Fibroblast of skin of back (primary cell): ENCODE measurements at places on chromosomes 7 and 10.
A peak's percentile ranks its signal among the peaks of the same experiment; 100 is the strongest.

GRCh38 chr10:2619472-2619871 lies 447.9 kb upstream of the PFKP start:
- peak; percentile 20 for DNase-seq

- DNase-seq = no peak
Measured at GRCh38 chr7:51128545-51129435, 187.8 kb downstream of the COBL start.

- no peak for DNase-seq
Measured at GRCh38 chr10:109343293-109343692, 580.0 kb downstream of the XPNPEP1 start.

- DNase-seq = no peak
Measured at GRCh38 chr7:132053871-132054270, 497.4 kb upstream of the PODXL start.

DNA sequence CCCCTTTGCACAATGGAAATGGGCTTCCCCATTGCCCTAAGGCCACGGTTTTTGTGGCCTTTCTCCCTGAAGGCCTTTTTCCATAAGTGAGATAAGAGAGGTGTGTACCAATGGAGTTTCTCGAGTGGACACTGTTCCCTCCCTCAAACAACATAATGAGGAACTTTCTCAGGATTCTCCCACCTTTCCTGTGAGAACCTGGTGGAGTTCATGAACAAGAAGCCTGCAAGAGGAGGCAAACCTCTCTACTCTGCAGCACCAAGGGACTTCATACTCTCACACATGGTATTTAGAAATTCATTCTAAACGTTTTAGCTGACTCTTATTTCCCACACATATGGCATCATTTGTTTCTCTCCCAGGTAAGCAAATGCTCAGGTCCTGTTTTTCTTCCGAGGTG lies 7.3 kb upstream of the RBM33 start:
- DNase-seq = no peak

DNA sequence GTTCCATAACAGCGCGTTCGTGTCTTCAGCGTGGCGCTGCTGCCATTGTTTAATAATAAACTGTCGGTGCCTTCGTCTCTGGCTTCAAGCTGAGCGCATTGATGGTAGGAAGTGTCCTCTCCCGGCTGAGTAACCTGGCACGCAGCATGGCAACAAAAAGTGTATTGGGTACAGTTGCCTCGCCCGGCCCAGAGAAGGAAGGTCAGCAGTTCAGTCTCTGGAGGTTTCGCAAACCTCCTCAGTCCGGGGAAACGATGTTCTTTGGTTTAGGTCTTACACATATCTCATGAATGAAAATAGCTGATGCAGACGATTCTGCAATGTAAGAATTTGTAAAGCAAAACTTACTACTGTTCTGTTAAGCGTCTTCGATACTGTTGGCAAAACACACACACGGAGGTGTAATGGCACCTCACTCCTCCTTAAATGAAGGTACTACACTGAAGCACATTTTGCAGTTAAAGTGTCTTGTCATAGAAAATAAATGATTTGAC lies 739 bp upstream of the CCDC186 start:
- DNase-seq = no peak

DNA sequence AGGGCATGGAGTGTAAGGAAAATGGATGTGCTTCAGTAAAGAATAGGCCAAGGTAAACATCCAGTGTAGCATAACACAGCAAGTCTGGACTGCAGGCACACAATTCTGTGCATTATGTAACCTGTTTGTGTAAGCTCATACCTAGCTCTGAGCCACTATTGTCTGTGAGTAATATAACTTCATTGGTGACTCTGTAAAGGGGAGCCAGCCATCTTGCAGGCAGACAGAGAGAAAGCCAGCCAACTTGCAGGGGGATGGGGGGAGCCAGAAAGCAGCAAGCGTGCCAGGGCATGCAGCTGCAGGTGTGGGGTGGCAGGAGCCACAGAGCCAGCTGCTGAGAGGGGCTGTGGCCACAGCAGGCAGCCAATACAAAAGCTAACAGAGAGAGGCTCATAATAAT lies 449.2 kb downstream of the IPMK start:
- DNase-seq = no peak

- DNase-seq = no peak
Measured at GRCh38 chr10:48504141-48504885, 100.6 kb downstream of the ARHGAP22 start.

DNA sequence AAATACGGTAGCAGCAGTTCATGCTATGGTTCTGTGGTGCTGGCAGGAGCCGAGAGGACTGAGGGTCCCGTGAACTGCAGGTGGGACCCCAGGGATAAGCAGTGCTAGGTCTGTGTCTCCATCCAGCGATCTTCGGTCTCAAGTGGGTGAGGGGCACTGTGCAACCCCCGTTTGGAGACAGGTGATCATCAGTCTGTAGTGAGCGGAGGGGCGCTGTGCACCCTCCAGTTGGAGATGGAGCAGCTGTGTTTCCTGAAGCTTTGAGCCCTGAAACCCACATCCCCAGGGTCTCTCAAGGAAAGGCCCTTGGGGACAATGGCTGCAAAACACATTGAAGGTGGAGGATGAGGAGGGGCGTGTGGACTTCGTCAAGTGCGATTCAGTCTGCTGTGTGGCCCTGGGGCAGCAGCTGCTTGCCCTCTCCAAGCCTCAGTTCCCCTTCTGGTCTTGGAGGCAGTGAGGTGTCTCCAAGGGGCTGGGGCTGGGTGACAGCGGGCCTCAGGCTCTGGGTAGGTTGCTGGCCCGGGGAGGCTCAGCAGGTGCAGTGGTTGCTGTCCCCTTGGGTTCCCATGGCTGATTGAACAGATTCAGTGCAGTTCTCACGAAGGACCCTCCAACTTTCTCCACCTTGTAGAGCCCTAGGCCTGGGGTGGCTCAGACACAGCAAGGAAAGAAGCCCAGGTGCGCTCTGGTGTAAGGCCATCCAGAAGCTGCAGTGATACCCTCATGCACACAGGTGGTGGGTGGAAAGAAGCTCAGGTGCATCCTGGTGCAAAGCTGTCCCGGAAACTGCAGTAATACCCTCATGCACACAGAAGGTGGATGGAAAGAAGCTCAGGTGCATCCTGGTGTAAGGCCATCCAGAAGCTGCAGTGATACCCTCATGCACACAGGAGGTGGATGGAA lies 160.6 kb downstream of the ADARB2 start:
- DNase-seq = no peak

GRCh38 chr10:42970451-42971250 lies 106.2 kb upstream of the RET start:
- DNase-seq = no peak

DNA sequence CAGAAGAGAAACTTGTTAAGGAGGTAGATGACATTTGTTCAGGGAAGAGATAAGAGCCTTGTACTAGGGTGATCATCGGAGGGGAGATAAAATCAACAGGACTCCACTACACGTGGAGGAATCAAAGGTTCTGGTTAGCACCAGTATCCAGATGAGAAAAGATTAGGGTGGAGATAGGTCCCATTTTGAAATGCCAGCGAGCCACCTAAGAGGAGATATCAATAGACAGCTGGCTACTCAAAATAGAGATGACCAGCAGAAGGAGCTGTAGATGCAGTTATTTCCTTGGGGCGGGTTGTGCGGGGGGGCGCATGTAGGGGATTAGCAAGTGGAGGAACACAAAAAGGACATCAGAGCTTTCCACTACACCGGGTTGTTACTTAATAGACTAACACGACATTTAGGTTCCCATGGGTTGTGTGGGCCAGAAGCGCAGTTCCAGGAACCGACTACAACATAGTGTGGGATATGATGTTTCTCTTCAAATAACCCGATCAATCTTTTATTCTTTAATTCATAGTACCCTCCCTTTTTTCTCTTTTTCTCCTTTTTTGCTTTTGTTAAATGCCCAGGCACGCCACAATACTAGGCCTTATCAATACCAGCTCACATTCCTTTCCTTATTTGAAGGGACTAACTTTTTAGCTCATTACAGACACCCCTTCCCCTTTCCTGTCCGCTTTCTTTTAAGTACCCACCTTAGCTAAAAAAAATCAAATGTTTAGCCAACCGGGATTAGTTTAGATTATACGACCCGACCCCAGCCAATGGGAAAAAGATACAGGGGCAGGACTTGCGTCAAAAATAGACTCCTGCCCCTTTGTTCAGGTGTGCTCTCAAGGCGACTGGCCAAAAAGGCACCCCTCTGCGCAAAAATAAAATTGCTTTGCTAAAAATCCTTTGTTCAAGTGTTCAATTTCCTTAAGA lies 2.0 kb upstream of the KIF11 start:
- DNase-seq = peak; percentile 40

GRCh38 chr10:28581916-28582315 lies 49.0 kb downstream of the WAC start:
- DNase-seq = no peak

DNA sequence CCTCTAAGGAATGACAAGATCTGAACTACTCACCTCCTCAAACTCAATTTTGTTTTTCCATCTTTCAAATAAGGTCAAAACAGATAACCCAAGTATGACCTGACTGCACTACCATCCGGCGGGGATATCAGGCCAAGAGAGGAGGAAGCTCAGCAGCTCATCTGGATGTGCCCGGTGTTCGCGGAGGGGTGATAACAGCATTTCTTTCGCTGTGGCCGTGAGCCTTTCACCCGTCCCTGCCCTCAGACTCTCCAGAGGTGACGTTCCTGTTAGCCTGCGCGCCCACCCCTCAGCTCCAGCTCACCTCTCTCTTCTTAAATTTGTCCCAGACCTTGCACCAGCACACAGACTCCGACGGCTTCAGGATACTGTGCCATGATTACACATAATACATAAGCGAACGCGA lies 526 bp downstream of the ZNF248 start:
- no peak for DNase-seq

- DNase-seq = peak; percentile 67
Measured at GRCh38 chr7:80611779-80612178, 26.7 kb upstream of the CD36 start.

- peak; percentile 67 for DNase-seq
Measured at GRCh38 chr7:69756235-69756634, 158.0 kb downstream of the AUTS2 start.

GRCh38 chr10:3754727-3755439 lies 30.1 kb downstream of the KLF6 start:
- peak; percentile 81 for DNase-seq

GRCh38 chr7:83446102-83446669 lies 202.8 kb downstream of the SEMA3E start:
- no peak for DNase-seq

GRCh38 chr10:46268076-46268881 lies 18.5 kb upstream of the ANTXRL start:
- DNase-seq = no peak

GRCh38 chr7:84251277-84251781 lies 56.7 kb upstream of the SEMA3A start:
- peak; percentile 79 for DNase-seq

- DNase-seq = no peak
Measured at GRCh38 chr10:84201244-84201606, 6.9 kb downstream of the CDHR1 start.

DNA sequence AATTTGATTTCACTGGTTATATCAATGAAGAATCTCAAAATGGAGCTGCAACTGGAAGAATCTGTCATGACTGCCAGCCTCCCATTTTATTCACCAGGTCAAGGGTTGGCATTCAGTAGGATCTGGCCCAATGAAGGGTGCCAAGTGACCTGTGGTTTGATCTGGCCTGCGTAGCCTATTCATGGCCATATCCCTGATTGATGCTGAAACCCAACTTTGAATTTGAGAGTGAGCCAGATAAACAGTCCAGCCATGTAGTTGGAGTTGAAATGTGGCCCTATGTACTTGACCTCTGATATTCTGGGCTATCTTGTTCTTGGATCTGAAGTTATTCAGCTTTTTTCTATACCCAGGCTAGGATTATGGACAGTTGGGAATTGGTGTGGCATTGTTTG lies 1.5 kb downstream of the MKLN1 start:
- no peak for DNase-seq

- no peak for DNase-seq
Measured at GRCh38 chr7:114835303-114835702, 86.6 kb upstream of the MDFIC start.

DNA sequence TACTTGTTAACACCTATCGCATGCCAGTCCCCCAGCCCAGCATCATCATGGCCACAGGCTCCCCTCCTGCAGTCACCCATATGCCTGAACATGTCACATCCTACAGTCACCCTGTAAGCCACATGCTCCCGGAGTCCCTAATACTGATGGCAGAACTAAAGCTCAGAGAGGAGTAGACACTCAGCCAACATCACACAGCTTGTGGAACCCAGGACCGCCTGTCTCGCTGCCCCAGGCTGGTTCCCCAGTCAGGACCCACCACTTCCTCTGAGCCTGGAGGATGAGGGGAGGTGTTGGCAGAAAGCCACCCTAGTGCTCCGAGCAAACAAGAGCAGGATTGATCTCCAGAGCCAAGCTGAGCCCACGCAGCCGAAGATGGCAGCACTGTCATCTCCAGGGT lies 85.0 kb upstream of the MYL10 start:
- no peak for DNase-seq

GRCh38 chr10:22369434-22370072 lies 24.3 kb downstream of the SPAG6 start:
- peak; percentile 12 for DNase-seq

DNA sequence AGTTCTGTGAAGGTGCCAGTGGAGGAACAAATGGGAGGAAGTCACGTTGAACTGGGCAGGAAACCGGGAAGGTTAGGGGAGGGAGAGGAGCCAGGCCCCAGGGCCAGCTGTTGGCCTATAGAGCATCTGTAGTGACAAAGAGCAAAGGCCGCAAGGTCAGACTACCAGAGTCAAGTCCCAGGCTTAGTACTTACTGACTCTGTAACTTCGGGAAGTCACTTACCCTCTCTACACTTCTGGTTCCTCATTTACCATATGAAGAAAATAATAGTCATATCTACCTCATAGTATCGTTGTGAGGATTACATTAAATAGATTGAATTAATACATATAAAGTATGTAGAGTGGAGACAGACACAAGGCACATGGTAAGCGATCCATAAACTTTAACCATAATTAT lies 101.8 kb upstream of the FZD1 start:
- DNase-seq = no peak

DNA sequence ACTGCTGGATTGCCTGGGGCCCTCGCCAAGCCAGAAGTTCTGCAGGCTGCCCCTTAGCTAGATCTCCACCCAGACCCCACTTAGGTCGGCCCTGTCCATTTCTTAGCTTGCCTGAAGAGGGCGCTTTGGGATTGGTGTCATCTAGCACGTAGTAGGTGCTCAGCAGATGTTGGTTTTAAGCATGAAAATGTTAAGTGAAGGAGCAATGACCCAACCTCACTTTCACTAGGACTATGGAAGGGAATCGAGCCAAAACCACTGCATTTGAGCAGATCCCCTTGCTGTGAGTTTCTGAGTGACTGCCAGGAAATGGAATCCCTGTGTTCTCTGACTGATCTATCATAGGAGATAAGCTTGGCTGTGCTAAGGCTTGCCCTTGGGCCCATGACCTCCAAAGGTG lies 131.7 kb upstream of the EEPD1 start:
- no peak for DNase-seq

- no peak for DNase-seq
Measured at GRCh38 chr10:22646388-22646853, 68.0 kb downstream of the PIP4K2A start.

DNA sequence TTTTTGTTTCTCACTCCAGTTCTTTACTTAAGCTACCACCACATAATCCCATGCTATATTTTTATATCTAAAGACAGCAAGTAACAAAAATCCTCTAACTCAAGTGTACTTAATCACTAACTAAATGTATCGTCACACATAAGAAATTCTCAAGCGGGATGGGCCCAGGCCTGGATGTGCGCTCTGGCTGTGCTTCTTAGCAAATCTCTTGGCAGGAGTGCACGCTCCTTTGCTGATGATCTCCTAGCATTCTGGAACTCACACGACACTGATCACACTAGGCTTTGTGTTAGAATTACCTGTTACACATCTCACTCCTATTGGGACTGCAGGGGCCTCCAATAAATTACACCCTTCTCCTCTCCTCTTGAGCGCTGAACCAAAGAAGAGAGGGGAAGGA lies 46.7 kb upstream of the CALD1 start:
- no peak for DNase-seq
